ENCODE measurements at places on chromosomes 2 and 18.

DNA sequence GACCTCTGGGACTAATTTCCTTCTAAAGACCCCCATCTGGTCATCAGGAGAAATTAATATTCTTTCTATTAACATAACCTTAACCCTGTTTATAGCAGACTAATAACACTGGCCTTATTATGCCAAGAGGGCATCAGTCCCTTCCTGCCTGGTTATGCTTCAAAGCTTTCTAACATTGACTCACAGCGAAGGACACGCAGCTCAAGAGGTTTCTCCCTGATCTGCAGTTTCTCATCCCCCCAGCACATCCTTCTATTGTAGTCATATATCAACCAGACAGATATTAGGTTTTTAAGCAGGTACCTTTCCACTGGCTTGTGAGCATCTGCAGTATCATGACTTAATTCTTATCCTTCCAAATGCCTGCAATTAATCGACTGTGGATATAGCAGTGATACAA is 100.0 kb upstream of the CXCR4 start:
- DNase-seq: no peak

DNA sequence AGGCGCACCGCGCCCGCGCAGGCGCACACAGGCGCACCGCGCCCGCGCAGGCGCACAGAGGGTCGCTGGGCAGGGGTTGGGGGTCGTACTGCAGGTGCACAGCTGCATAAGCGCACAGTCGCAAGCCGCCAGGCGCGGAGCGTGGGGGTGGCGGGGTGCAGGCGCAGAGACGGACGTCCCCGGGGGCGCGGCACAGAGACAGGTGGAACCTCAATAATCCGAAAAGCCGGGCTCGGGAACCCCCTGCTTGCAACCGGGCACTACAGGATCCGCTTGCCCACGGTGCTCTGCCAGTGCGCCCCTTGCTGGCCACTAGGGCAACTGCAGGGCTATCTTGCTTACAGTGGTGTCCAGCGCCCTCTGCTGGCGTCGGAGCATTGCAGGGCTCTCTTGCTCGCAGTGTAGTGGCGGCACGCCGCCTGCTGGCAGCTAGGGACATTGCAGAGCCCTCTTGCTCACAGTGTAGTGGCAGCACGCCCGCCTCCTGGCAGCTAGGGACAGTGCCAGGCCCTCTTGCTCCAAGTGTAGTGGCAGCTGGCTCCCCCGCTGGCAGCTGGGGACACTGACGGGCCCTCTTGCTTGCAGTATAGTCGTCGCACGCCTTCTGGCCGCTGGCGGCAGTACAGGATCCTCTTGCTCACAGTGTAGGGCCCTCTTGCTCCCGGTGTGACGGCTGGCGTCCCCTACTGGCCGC is 34.9 kb downstream of the FAM110C start:
- peak; percentile 45 for DNase-seq

GRCh38 chr2:155381436-155381835 is 682.9 kb downstream of the KCNJ3 start:
- no peak for DNase-seq

DNA sequence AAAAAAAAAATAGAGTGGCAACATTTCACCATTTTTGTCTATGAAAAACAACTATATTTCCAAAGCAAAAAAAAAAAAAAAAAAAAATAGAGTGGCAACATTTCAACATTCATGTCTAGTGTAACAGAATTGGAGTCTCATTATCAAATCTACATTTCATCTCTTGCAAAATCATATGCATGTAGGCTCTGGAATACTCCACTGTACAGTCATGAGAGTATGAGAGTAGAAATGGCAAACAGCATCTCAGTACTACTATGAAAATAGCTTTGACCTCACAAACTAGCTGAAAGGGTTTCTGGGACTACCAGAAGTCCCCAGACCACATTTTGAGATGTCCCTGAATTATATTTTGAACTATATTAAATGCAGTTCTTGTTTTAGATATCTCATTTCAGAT is 82.8 kb downstream of the SMAD2 start:
- DNase-seq: no peak

GRCh38 chr2:45283764-45284620 is 274.7 kb upstream of the SIX2 start:
- no peak for DNase-seq

GRCh38 chr2:191516260-191516659 is 161.7 kb upstream of the NABP1 start:
- DNase-seq: no peak

GRCh38 chr2:151258121-151258520 is 3.5 kb downstream of the RBM43 start:
- DNase-seq: no peak

GRCh38 chr18:10377956-10378355 is 76.5 kb upstream of the APCDD1 start:
- no peak for DNase-seq

- DNase-seq: no peak
Observed at GRCh38 chr2:8028436-8028835, 653.4 kb upstream of the ID2 start.

DNA sequence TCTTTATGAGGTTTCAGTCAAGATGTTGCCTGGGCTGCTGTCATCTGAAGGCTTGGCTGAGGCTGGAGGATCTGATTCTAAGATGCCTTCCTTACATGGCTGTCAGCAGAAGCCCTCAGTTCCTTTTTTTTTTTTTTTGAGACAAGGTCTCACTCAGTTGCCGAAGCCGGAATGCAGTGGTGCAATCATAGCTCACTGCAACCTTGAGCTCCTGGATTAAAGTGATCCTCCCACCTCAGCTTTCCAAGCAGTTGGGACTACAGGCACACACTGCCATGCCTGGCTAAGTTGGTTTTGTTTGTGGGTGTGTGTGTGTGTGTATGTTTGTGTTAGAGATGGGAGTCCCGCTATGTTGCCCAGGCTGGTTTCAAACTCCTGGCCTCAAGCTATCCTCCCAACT is 13.1 kb upstream of the SLC35F5 start:
- no peak for DNase-seq

- DNase-seq: no peak
Observed at GRCh38 chr2:191404568-191404991, 159.4 kb downstream of the MYO1B start.

GRCh38 chr2:119929537-119929936 is 83.3 kb upstream of the EPB41L5 start:
- DNase-seq: no peak

GRCh38 chr2:172089633-172090032 is 4.3 kb downstream of the DLX1 start:
- no peak for DNase-seq

- no peak for DNase-seq
Observed at GRCh38 chr2:55923091-55923981, at the start of gene EFEMP1. Gene EFEMP1, minus strand, starts transcription at chr2:55923782. Its CDS starts 1,342 bp downstream, at chr2:55922440.

DNA sequence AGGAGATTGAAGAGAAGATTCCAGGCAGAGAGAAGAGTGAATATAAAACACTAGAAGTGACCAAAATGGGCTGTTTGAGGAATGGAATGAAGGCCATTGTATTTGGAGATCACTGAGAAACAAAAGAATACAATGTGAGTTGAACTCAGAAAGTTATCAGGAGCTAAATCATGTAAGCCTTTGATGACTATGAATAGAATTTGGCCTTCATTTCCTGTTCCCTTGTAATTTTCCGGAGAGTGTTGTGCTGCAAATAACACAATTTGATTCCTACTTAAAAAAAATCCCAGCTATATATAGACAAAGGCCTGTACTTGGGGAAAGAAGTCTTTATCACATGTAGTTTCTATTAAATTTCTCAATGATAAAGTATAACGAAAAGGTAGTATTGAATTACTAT is 33.7 kb upstream of the KYNU start:
- no peak for DNase-seq

- no peak for DNase-seq
Observed at GRCh38 chr2:200442471-200442870, 67.4 kb downstream of the KCTD18 start.

DNA sequence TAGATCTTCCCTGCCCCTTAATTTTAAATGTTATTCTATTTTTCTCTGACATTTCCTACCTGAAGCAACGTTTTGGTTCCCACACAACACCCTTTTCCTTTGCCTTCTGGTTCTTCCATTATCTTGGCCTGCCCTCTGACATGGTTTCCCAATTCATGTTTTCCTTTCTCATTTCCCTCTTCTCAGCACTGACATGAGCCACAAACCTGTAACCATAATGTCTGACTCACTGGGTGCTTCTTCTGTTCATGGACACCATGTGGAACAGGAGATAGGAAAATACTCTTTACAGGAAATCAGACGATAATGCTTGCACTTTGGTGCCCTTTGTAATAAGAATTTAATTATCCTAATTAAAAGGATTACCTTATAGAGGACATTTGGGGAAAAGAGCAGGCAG is 142.0 kb downstream of the ZEB2 start:
- DNase-seq: no peak

DNA sequence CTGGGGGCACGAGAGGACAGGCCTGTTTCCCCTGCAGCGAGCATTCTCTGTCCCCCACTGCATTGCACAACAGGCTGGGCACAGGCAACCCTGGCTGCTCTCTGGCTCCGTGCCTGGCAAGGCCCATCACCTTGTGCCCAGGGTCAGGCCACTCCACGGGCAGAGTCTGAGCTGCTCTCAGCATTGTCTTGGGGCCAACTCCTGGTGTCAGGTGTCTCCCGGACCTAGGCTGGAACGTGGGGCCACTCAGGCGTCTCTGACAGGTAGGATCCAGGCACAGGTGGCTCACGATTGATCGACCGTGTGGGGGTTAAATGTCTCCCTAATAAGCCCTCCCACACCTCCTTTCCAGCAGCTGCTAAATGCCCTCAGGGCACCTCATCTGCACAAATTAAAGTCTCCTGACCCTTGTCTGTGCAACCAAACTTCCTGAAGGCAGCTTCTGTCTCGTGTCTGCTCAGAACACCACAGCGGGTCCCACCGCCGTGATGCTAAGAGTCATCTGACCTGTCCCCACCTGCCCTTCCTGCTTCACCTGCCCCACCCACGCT is 66.6 kb upstream of the GPC1 start:
- no peak for DNase-seq

Measured in stimulated activated CD4-positive, alpha-beta T cell treated with anti-CD3 and anti-CD28 coated beads, Interleukin-4, amount 100 ng/mL, for 4 hours (primary cell).